ENCODE measurements at places on chromosomes 12 and 14.

- peak; percentile 87 for DNase-seq
These were observed 72.7 kb downstream of the RIN3 start for GRCh38 chr14:92585981-92586937.

GRCh38 chr12:122183588-122183940 lies 641 bp downstream of the LRRC43 start:
- DNase-seq, result no peak

DNA sequence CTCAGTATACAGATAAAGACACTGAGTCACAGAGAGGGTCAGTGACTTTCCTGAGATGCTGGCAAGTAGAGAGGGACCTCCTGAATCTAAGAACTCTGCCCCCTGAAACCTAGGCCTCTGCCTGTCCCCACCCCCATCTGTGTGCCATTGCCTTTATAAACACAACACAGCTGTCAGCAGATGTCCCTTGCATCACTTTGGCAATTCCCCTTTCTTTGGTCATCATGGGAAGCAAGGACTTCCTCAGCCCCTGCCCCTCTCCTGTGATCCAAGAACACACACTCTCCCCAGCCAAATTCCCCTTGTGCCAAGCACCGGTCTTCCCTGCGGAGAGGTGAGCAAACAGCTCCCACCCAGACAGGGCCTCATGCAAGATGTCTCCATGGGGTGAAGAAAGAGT lies 8.3 kb downstream of the TSPAN11 start:
- no peak for DNase-seq

GRCh38 chr12:2284321-2284813 lies 231.6 kb downstream of the CACNA1C start:
- DNase-seq, result no peak

DNA sequence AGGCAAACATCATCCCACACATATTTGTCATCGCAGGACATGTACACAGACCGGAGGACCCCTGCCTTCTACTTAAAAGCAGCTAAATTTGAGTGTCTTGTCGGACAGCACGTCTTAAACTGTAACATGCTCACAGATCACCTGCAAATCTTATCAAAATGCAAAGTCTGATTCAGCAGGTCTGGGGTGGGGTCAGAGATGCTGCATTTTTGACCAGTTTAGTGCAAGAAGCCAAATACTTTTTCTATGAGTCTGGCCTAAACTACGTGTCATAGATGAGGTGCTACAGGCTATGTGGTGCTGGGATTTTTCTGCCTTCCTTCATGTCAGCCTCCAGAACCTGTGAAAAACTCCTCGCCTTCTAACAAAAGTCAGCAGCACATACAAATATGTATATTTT lies 178.8 kb upstream of the LHX5 start:
- DNase-seq, result no peak

- peak; percentile 4 for DNase-seq
These were observed 334.3 kb upstream of the SYT1 start for GRCh38 chr12:78530100-78530765.

DNA sequence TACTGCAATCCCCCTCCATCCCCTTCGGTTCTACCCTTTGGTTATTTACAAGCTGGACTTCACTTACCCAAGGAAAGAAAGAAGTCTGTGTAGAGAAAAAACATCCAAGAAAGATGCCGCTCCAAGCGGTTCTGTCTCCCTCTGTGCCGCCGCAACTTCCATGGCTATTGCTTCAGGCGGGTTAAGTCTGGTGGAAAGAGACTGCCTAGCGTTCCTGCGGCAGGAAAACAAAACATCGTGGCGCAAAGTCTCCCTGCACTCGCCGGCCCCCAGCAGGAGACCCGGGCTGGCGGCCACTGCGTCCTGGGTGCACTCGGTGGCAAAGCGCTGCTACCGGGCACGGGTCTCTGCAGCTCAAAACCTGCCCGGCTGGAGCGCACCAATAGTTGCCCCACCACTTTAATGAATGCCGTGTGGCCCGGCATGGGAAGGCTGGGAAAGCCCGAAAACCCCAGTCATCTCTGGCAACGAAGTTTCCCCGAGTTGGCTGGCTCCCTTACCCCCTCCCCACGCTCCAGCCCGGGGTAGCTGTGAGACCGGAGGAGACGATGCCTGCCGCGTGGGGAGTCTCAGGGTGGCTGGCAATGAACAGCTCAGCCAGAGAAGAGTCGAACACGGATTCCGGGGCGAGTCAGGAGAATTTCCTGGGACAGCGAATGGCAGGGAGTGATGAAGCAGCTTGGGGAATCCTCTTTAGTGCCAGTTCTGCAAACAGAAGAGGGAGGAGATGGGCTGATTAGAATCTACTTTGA lies 3.5 kb upstream of the KCNK10 start:
- no peak for DNase-seq

GRCh38 chr14:100303179-100303578 lies 3.1 kb downstream of the SLC25A29 start:
- DNase-seq, result peak; percentile 5

GRCh38 chr14:53742233-53742620 lies 214.4 kb downstream of the BMP4 start:
- DNase-seq, result no peak

DNA sequence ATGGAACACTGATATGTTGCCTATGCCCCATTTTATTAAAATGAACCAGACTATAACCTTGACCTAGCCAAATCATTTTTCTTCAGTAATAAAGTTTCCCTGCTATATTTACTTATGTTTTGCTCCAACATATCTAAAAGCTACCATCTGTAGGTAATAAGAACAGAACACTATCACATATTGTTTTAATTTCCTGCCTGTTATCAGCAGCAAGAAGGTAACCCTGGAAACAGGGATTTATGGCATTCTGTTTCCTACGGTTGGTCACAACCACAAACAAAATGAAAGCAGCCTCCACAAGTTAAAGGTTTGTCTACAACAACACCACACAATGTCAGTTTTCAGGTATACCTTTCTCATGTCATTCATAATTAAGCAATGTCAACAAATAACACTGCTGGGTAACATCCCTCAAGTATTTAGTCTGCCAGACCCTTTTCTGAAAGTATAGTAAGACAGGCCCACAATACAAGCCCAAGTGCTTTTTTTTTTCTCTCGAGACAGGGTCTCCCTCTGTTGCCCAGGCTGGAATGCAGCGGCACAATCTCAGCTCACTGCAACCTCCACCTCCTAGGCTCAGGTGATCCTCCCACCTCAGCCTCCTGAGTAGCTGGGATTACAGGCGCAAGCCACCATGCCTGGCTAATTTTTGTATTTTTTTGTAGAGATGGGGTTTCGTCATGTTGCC lies 25.5 kb downstream of the GCH1 start:
- peak; percentile 35 for DNase-seq

GRCh38 chr12:75944097-75944904 lies 87.3 kb downstream of the PHLDA1 start:
- peak; percentile 81 for DNase-seq

DNA sequence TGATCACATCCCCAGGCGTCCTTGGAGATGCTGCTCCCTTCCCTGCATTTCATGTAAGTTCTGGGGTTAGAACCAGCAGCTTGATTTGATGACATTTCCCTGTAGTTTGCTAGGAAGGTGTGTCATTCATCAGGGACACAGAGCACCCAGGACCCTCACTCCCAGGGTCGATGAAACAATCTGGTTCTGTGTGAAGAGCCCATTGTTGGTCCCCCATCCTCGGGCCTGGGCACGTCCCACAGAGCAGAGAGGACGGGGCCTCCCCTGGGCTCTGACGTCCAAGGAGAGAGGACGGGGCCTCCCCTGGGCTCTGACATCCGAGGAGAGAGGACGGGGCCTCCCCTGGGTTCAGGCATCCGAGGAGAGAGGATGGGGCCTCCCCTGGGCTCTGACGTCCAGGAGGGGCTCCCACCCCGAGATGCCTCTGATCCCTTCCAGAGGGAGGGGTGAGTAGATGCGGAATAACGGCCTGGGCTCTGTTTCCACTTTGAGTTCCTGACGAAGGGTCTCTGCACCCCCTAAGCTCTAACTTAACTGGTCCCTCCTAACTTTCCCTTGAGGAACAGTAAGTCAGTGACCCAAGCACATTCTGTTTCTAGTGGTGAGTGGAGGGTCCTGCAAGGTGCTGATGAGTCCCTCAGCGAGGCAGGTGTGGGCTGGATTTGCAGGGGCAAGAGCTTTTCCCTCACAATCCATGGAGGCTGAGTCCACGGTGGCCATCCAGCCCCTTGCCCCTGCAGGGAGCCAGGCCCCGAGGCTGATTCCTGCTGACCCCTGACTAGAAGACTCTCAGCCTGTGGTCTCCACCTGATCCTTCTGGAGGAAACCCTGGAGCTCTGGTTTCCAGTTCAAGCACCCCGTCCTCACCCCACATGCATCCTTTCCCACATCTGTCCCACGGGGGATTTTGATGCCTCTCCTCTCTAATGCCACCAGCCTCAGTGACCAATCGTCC lies 35.5 kb upstream of the SFSWAP start:
- no peak for DNase-seq

GRCh38 chr12:52759218-52759617 lies 17.9 kb downstream of the KRT76 start:
- no peak for DNase-seq

DNA sequence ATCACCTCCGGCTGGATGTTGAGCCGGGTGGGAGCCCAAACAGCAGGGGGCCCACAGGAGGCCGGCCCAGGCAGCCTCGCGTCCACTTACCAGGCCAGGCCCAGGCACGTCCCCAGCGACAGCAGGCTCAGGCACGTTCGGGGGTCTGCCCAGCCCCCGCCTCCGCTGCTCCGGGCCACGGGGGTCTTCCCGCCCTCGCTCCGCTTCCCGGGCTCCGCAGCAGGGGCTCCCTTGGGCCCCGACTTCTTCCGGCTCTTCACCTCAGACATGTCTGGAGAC lies 216 bp downstream of the IKBIP start:
- DNase-seq, result no peak

DNA sequence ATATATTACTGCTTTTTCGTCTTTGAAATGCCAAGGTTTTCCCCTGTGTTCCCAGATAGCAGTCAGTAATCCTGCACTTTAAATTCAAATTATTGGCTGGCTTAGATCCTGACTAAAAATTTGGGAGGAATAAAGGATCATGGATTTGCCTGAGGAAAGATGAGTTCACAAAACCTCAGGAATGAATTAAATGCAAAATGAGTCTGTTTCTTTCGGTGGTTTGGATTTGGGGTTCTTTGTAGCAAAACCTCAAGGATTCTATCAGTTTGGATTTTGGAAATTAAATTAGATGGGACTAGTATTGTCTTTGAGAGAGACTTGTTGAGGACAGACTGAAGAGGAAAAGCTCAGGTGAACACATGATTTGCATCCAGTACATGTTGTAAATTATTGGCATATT lies 36.1 kb downstream of the PPFIBP1 start:
- no peak for DNase-seq

DNA sequence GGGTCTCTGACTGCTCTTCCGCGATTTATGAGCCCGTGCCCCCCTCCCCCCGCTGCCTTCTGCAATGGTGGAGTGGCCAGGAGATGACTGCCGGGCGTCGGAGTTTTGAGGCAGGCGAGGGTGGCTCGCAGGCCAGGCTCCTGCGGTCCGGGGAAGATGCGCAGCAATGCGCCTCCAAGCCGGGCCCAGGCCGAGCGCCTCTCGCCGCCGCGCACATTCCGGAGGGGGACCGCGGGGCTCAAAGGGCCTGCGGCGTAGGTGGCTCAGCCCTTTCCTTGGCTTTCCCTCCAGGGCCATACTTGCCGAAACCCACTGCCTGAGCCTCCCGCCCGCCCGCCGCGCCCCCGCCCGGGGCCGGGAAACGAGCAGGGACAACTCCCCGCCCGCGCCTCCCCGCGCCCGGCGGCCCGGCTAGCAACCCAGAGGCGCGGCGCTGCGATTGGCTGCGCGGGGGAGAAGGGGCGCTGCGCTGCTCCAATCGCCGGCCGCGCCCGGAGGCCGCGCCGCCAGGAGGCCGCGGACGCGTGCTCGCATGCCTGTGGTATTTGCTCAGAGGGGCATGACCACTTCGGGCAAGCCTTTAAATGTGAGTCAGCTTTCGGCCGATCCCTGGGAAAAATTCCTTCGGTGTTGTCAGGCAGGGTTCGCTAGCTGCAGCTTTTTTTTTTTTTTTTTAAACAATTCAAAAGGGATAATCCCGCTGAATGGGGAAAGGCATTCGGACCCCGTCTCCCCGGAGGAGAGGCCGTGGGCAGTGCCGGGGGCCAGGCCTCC lies 157.9 kb upstream of the PARP11 start:
- DNase-seq, result no peak

- DNase-seq, result peak; percentile 23
These were observed 2.8 kb downstream of the SLC2A13 start for GRCh38 chr12:40103043-40103442.

- no peak for DNase-seq
These were observed 11.4 kb upstream of the VCPKMT start for GRCh38 chr14:50127802-50128201.

- DNase-seq, result no peak
These were observed 23.3 kb downstream of the PAPOLA start for GRCh38 chr14:96525452-96525851.

DNA sequence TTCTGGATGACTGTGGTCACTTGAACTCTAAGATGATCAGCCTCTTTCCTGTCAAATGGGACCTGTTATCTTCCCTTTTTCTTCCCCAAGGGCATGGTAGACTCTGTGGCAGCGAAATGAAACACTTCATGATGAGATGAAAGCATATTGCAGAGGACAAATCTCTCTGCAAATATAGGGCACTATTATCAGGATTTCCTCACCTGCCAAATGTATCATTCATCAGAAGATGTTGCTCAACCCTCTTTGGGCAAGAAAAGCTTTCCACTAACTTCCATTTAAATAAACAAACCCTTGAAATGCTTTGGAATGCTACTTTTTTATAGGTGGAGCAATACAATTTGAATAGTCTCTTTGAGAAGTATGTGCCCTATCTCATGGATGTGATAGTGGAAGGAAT lies 105.0 kb downstream of the DNAH10 start:
- no peak for DNase-seq

GRCh38 chr12:8057839-8058238 lies 8.3 kb downstream of the C3AR1 start:
- DNase-seq, result peak; percentile 41

GRCh38 chr14:65940056-65940735 lies 527.7 kb downstream of the FUT8 start:
- peak; percentile 44 for DNase-seq

GRCh38 chr14:25046301-25046943 lies 3.5 kb downstream of the STXBP6 start:
- no peak for DNase-seq

GRCh38 chr12:64903479-64904152 lies 79.2 kb downstream of the TBC1D30 start:
- DNase-seq, result no peak

GRCh38 chr14:23610815-23611289 lies 25.3 kb upstream of the DHRS2 start:
- no peak for DNase-seq

GRCh38 chr12:75725521-75726111 lies 214.2 kb upstream of the KRR1 start:
- peak; percentile 12 for DNase-seq
